ENCODE measurements at places on chromosomes 5 and 9.

DNA sequence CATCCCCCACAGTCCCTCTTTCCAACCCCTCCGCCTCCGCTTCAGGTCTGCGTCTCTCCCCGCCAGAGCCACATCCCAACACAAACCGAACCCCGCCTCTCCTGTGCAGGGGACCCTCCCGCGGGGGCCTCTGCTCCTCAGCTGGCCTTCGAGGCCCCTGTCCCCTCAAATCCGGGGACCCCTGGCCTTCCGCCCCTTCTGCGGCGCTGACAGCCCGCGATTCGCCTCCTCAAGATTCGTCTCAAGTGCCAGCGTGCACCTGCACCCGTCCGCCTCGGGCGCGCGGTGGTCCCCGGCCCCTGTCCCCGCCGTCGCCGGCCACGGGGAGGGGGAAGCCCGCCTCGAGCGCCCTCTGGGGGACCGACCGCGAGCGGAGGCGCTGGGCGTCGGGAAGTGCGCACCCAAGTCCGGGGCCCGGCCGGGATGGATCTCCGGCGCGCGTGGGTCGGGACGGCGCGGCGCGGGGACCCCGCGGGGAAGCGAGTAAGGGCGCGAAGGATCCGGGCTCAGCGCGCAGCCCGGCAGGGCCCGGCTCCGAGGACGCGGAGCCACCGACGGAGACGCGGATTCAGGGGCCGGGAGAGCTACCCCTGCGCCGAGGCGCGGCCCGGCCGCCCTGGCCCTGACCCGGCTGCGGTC is 623 bp downstream of the FLT4 start:
- DNase-seq = no peak

DNA sequence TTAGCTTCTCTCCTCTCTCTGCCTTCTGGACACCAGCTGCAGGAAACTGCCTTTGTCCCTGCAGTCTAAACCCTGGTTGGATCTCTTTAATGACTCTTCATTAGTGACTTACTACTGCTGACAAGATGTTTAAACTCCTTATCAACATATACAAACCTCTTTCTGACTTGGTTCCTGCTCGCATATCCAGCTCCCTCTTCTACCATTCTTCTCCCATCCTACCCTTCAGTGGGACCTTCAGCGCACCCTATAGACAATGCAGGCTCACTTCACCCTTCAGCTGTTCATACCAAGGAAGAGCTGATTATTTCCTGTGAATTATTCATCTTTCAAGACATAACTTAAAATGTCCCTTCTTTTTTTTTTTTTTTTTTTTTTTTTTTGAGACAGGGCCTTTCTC is 436.5 kb downstream of the KIAA0825 start:
- no peak for DNase-seq

GRCh38 chr9:86135371-86135770 is 36.0 kb upstream of the GOLM1 start:
- DNase-seq = no peak

DNA sequence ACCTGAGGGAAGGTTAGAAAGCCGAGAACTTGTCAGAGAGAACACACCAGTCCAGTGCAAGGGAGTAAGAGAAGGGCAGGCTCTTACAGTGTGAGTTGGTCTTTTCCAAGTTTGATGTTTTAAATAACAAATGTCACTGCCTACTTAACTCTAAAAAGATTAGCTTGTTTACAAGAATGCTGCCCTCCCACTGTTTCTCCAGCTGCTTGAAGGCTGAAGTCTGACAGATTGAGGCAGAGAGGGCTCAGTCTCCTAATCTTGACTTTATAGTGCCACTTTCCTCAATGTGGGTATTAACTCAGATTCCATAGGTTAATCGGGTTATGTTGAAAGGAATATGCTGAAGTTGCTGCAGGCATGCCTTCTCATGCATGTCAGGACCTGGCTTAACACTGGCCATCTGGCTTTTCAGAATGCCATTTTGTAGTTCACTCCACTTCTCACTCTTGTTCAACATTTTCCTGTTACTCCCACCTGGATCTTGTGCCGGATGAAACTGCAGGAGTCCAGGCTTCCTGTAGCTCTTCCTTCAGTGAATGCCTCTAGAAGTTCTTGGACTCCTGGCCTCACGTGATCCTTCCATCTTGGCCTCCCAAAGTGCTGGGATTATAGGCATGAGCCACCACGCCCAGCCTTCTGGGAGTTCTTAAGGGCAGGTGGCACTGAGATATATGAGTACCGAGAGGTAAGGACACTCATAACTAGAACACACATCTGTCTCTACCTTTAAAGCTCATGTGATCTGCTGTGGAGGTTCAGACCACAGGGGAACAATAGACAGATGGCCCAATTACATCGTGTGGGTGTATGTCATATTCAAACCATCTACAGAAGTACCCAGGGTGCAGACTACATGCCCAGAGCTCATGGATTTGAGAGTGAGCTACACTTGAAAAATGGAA is 249.7 kb downstream of the ARHGAP26 start:
- no peak for DNase-seq

DNA sequence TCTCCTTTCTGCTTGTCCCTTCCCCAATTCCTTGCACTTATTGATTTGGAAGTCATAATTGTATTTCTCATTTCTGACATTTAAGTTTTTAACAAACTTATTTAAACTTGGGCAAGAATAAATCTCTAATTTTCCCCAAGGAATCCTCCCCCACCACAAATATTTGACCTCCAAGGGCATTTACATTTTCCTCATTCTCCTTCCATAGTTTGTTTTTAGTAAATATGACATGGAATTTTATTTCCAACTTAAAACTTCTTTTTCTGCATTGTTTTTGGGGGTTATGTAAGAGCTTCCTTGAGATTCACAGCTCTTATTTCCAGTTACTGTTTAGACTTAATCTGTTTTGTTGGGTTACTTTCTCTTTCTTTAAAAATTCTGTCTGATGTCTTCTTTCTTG is 64.9 kb downstream of the ZNF618 start:
- no peak for DNase-seq

GRCh38 chr5:176785184-176786145 is 24.9 kb upstream of the UNC5A start:
- DNase-seq = no peak

DNA sequence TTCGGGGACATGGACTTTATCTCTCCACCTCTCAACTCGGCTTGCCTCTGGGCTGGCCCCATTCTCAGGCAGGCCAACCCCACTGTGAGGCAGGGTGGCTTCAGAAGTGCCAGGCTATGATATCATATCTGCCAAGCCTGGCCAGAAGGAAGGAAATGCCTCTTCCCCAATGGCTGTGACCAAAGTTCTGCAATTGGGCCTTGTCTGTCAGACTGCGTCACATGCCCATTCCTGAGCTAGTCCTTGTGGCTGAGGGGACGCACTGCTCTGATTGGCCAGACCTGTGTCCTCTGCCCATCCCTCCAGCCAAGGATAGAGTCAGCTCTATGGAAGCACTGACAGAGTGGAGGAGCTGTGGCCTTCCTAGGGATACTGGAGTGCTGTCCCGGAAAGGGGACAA is 11.9 kb downstream of the SMIM23 start:
- DNase-seq = no peak

DNA sequence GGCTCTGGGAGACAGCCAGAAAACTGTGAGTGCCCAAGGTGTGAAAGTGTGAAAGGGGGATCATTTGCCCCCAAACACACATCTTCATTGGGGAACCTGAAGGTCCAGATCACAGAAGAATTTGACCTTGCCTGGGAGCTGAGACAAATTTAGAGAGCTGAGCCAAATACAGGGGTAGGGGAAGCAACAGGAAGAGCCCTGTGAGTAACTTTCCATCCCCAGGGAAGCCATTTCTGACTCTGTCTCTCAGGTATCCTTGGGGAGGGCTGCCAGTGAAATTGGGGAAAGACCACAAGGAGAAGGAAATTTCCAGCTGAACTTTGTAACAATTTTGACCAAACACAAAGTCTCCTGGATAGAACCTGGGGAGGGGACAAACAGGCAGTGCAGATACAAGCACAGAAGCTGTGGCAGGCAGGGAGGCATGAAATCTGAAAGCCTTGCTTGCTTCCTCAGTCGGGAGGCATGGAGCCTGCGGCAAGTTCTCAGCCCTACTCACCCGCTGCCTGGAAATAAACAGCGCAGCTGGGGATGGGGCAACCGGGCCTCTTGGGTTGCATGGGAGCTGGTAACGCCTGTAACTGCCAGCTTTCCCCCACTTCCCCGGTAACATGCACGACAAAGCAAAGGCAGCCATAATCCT is 31.5 kb upstream of the ZCCHC9 start:
- no peak for DNase-seq
